ENCODE measurements at places on chromosomes 1 and 21.
A peak's percentile ranks its signal among the peaks of the same experiment; 100 is the strongest.

DNA sequence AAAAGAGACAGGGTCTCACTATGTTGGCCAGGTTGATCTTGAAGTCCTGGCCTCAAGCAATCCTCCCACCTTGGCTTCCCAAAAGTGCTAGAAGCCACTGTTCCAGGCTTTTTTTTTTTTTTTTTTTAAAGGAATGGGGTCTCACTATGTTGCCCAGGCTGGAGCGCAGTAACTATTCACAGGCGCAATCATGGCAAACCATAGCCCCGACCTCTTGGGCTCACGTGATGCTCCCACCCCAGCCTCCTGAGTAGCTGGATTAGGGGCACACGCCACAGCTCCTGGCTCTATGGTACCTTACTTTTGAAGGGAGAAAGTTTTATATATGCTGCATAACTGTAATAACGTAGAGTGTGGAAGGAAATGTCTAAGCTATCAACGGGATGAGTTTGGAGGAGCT is 5.7 kb upstream of the ATP13A2 start:
- no peak for DNase-seq

DNA sequence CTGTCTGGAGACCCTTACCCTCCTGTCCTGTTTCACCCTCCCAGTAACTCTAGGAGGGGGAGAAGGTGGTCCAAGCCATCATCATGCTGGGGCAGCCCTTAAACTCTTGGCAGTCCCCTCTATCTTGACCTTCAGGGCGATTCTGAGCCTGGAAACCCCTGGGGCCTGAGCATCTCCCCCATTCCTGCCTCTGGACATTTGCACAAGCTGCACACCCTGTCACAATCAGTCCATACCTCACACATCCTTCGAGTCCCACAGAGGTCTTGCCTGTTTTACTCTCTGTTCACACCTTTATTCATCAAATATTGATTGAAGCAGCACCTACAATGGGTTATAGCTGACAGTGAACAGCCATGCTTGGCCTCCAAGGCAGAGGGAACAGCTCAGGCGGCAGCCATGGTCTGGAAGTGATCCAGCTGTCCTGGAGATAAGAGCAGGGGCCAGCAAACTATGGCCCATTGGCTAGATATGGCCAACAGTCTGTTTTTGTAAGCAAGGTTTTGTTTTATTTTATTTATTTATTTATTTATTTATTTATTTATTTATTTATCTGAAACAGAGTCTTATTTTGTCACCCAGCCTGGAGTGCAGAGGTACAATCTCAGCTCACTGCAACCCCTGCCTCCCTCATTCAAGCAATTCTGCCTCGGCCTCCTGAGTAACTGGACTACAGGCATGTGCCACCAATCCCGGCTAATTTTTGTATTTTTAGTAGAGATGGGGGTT is 7.1 kb upstream of the FAM131C start:
- DNase-seq: no peak

DNA sequence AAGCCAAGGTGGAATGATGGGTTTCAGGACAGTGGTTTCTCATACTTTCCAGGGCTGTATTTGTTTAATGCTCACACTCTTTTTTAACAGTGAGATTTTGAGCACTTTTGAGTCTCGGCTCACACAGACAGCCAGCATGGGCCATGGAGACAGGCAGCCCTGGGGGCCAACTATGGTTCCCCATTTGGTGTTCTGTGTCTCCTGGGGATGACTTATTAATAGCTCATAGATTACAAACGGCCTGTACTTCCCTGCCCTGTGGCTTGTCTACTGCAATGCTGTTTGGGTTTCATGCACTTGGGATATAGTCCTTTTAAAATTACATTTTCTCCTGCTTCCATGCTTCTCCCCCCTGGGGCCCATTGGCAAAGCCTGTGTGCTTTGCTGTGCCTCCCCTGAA is 178.3 kb downstream of the KCNJ6 start:
- no peak for DNase-seq

- DNase-seq: peak; percentile 61
Observed at GRCh38 chr21:42833439-42833815, 45.9 kb downstream of the WDR4 start.

GRCh38 chr1:41582351-41582750 is 97.9 kb upstream of the EDN2 start:
- DNase-seq: no peak

GRCh38 chr1:151612501-151613281 is 841 bp downstream of the SNX27 start:
- DNase-seq: no peak

GRCh38 chr1:61181067-61182038 is 99.0 kb downstream of the NFIA start:
- DNase-seq: no peak

GRCh38 chr1:177561436-177561835 is 390.7 kb downstream of the BRINP2 start:
- no peak for DNase-seq

- DNase-seq: peak; percentile 60
Observed at GRCh38 chr1:172394141-172394751, 26.2 kb upstream of the C1orf105 start.

DNA sequence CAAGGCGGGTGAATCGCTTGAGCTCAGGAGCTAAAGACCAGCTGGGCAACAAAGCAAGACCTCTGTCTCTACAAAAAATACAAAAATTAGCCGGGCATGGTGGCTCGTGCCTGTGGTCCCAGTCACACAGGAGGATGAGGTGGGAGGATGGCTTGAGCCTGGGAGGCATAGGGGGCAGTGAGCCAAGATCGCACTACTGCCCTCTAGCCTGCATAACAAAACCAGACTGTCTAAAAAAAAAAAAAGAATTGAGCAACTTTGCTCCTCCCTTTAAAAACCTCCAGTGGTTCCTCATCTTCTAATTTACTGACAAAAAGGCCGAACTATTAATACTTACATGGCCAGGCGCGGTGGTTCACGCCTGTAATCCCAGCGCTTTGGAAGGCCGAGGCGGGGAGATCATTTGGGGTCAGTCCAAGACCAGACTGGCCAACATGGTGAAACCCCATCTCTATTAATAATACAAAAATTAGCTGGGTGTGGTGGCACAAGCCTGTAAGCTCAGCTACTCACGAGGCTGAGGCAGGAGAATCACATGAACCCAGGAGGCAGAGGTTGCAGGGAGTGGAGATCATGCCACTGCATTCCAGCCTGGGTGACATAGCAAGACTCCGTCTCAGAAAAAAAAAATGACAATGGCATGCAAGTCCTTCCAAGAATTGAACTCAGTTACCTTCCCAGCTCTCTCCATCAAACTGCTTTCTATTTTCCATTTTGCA is 4.4 kb downstream of the ACBD3 start:
- no peak for DNase-seq

DNA sequence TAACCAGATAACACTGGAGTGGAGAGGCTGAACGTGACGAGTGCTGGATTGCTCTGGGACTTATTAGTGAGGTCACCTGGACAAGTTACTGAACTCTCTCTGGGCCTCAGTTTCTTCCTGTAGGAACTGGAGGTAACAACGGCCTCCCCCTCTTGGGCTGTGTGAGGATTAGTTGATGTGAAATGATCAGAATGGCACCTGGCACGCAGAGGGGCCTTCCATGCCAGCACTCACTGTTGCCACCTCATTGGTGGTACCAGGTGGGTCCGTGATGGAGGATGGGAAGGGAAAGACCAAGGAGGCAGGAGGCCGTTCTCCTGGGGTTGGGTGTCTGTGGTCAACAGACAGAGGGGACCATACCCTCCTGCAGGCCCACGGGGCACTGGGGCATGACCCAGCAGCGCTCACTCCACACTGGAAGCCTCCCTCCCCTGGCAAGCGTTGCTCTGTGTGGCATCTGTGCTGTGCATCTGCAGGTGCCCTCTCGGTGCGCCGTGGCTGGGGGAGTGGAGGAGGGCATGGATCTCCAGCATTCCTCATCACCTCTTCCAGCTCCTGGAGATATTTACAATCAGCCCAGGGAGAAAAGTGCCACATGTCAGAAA is 349.5 kb upstream of the VAMP3 start:
- DNase-seq: no peak

DNA sequence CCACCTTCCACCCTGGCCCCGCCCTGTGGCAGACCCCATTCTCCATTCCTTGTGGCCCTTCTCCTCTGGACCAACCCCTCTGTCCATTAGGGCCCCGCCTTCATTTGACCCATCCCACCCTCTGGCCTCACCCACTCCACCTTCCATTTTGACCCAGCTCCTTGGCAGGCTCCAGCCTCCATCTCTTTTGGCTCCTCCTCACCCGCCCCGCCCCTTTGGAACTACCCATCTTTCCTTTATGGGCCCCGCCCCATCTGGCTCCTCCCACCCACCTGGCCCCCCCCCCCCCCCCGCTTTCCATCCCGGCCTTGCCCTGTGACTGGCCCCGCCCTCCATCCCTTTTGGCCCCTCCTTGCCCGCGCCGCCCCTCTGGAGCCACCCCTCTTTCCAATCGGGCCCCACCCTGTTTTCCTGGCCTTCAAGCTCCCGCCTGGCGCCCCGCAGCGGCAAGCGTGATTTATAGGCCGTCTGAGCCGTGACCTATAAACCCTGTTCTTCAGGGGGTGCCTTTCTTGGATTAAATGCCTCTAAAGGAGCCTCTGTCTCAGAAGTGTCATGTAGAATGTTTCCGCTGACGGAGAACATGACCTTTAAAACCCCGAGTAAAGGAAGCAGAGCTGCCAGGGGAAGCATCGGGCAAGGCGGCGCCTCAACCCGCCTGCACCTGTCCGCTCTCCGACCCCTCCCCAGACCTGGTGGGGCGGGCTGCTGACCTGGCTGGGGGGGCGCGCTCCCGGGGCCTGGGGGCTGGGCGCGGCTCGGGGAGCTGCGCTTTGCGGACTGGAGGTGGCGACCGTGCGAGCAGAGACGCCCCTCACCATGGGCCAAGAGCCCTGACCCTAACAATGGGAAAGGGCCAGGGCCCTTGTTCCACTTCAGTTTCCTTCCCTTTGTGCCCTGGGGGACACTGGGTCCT is 178.0 kb downstream of the CAMTA1 start:
- DNase-seq: peak; percentile 80

DNA sequence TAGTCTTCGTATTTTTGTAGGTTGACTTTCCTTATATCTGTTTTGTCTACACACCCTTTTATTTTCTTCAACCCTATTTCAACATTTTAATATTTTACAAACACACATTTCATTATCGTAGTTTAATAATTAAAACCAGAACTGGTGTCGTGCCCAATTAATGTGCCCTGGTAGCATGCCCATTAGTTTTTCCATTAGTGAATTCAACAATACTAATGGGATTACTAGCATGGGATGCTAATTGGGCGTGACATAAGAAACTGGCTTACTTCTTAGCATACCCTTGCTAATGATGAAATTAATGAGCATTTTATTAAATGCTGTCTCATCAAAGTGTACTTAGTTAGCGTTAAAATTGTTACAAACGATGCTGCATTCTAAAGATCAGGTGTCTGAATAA is 332.7 kb downstream of the USH2A start:
- DNase-seq: no peak

- DNase-seq: no peak
Observed at GRCh38 chr21:44272284-44272858, 10.7 kb upstream of the DNMT3L start.

- DNase-seq: no peak
Observed at GRCh38 chr1:117660271-117660965, 54.6 kb downstream of the TENT5C start.

DNA sequence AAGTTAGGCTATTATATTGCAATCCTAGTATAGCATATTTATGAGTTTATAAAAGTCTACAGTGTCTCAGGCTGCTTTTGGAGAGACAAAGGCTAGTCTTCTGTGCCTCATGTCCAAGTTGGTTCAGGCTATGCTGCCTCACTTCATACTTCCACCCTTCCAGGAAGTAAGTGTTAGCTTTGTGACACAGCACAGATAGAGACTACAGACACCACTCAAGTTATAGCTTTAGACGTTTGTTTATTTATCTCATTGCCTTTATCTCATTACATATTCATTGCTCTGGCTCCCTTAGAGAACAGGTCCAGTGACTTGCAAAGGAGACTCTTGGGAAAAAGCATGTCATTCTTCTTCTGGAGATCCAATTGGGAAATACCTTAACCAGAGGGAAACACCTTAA is 22.6 kb upstream of the GBP4 start:
- no peak for DNase-seq

- DNase-seq: no peak
Observed at GRCh38 chr1:209823143-209824041, 4.4 kb upstream of the UTP25 start.

DNA sequence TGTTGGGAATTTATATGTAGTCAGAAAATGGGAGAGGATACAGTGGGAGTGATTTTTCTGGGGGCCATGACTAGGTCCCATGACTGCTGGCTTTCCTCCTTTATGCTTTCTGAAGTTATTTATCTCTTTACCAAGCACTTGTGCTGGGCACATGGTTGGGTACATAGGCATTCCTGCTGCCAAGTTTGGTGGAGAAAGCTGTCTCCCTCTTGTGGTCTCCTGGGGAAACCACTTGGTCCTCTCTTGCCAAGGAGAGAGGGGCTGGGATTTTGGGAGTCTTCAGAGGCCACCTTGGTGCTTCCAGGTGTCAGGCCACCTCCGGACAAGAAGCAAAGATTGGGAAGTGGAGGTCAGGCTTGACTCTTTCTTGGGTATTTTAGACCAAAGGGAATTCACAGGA is 120.2 kb upstream of the KCNE2 start:
- DNase-seq: peak; percentile 13

DNA sequence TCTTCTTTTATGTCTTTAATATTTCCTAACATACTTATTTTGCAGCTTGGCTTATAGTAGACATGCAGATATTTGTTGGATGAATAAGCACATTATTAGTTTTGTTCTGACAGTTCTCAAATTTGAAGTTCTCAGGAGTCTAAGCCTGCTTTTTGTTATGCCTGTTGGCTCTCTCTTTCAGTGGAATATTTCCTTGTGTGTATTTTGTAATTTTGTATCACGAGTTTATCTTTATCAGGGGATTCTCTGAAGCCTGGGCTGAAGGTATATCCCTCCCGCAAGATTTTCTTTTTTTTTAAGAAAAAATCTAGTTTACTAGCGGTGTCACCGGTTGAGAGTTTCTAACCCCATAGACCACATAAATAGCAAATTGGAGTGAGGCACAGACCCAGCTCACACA is 105.9 kb downstream of the RGL1 start:
- no peak for DNase-seq

DNA sequence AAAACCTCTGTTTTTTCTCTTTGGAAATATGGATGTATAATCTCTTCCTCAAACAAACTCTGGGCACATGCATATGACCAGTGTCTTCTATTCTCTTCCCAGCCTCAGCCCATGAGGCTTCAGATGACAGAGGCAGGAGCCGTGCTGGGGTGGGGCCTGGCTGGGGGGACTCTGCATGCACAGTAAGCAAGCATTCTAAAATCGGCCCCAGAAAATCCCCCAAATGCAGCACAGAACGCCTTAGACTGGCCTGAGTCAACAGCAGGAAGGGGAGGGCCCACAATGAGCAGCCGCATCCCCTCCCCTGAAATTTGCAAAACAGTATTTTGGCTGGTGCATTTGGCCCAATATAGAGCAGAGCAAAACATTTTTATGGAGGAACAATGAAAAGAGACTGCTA is 47.8 kb downstream of the ITPKB start:
- DNase-seq: peak; percentile 49

DNA sequence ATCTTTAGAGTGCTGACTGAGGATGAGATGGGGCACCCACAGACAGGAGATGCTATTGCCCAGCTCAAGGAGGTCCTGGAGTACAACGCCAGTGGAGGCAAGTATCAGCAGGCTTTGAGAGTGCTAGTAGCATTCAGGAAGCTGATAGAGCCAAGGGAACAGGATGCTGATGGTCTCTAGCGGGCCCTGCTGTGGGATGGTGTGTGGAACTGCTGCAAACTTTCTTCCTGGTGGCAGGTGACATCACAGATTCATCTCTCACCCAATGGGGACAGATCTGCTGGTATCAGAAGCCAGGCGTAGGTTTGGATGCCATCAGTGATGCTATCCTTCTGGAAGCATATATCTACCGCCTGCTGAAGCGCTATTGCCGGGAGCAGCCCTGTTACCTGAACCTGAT is 609.8 kb upstream of the NCAM2 start:
- DNase-seq: no peak

Data from activated CD4-positive, alpha-beta T cell treated with anti-CD3 and anti-CD28 coated beads, Interleukin-2, amount 50 U/mL, for 48 hours (primary cell).